Vagina (tissue), 2 donors: ENCODE measurements at places on chromosomes 1 and 21.

DNA sequence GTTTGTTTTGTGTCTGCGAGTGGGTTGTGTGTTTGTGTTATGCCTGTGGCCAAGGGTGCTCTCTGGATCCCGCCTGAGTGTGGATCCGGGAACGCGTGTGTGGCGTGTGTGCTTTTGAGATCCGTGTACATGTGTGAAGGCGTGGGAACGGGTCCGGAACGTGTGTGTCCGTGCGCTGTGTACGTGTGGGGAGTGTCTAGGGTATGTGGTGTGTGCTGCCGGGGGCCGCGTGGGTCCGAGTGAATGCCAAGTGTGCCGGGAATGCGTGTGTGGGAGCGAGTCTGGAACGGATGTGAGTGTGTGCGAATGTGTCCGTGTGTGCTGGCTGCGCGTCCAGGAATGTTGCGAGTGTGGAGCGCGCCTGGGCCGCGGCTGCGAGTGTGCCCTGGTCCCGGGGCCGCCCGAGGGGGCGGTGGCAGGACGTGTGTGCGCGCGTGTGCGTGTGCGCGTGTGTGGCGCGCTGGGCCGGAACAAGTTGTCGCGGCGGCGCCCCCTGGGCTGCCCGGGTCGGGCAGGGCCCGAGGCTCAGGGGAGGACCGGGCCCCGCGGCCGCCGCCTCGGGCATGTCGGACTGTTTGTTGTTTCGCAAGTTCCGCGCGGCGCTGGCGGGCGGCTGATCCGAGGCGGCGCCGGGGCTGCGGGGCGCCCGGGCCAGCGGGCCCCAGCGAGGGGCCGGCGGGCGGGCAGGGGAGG, 953 bp downstream of the PTPRU start:
- DNase-seq, result no peak

DNA sequence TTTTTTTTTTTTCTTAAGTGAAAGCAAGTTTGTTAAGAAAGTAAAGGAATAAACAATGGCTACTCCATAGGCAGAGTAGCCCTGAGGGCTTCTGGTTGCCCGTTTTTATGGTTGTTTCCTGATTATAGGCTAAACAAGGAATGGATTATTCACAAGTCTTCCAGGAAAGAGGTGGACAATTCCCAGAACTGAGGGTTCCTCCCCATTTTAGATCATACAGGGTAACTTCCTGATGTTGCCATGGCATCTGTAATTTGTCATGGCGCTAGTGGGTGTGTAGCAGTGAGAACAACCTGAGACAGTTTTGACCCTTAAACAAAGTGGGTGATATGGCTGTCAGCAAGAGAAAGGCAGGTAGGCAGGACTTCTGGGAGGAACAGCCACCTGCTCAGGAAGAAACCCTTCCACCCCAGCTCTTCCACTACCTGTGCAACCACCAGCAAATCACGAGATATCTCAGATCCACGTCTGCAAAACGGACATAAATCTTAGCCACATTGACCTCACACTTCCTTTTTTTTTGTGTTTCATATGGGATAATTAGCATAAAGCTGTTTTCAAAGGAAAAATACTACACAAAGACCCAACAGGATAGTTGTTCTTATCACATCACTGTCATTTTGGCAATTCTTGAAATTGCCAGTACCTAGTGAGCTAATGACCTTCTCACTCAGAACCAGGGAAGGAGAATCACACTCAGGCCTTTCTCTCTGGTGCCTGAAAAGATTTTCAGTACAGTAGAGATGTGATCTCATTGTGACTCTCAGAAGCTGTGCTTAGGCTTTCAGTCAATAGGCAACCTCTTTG, 34.8 kb upstream of the DUSP10 start:
- no peak for DNase-seq

DNA sequence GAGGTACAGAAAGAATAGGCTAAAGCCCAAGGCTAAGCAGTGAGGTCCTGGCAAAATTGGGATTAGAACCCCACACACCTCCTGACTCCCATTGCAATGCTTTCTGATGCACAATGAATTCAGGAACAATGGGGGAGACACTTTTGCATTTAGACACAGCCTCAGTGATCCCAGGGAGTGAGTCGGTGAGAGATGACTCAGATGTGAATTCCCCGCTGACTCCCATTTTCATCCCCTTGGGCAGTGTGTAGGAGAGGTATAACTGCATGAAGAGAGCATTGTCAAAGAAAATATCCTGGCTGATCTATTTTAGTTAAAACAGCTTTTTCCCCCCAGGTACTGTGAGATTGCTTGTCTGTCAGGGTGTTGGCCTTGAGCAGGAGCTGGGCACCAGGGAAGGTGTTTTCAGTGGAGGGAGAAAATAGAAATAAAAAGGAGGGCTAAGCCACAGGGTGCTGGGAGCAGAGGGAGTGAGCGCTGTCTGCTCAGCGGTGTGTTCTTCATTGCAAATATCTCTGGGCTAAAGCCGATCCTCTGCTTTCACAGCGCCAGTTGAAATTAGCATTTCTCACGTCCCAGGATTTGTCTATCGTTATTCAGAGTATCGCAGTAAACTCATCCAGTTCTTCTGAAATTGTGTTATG, 247.7 kb upstream of the PTBP2 start:
- no peak for DNase-seq

GRCh38 chr1:62450301-62450700, 13.5 kb downstream of the USP1 start:
- DNase-seq, result no peak

- DNase-seq, result no peak
Observed at GRCh38 chr1:75797606-75798216, 1.0 kb downstream of the MSH4 start.

- no peak for DNase-seq
Observed at GRCh38 chr21:33133892-33134291, 64.0 kb downstream of the OLIG1 start.

DNA sequence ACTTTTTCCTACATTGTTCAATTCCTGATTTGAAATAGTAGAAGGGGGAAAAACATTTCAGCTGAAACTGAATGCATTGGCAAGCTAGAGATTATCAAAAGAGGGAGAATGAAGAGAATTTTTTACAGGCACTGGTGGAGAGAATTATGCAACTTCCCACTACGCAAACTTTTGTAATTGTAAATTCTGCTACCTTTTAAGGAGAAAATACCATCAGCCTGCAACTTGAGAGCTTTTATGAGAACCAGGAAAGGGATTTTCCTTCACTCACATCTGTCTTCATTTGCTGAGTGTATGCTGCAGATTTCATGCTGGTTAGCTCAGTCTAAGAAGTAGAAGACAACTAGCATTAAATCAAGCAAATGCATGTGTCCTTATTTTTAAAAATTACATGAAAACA, 43.7 kb downstream of the ADAMTS1 start:
- no peak for DNase-seq

- no peak for DNase-seq
Observed at GRCh38 chr1:163535807-163536206, 214.1 kb downstream of the NUF2 start.

DNA sequence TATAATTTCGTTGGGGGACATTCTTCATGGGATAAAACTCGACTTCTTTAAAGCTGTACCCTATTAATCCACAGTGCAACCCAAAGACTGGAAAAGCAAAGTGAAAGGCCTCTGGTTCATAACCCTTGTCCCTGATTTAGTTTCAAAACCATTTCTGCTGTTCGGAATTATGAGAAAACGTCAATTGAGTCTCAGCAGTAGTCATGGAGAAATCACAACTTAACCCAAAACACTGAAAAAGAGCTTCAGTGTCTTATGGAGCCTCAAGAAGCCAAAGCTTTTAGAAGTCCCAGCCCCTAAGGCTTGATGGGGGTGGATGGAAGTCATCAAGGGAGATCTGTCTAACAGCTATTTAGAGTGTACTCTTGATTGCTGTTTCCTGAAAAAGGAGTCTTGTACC, 73.5 kb upstream of the VCAM1 start:
- DNase-seq, result no peak

DNA sequence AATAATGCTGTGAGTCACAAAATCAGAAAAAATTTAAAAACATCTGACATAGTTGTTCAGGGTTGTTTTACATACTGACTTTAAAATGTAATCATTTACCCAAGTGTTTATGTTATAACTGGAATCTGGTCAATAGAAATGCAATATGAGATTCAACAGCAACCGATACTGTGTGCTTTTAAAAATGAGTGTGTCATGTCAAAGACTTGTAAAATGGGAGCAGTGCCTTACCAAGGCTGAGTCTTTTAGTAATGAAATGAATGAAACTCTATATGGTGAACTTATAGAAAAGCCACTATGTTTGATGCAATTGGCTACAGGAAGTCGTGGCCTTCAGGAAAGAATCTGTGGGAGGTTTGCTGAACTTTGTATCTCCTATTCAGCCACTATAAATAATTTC, 570.2 kb downstream of the DPYD start:
- no peak for DNase-seq

DNA sequence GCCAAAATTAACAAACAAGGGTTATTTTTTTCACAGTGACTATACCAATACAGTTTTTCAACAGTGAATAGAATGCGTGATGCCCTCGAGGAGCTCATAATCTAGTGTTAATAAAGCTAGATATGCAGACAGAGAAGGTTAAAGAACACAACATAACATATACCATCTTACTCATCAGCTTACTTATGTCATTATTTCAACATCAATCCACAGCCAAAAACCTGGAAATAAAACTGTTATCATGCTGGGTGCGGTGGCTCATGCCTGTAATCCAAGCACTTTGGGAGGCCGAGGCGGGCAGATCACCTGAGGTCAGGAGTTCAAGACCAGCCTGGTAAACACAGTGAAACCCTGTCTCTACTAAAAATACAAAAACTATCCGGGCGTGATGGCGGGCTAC, 6.1 kb downstream of the STX6 start:
- no peak for DNase-seq

DNA sequence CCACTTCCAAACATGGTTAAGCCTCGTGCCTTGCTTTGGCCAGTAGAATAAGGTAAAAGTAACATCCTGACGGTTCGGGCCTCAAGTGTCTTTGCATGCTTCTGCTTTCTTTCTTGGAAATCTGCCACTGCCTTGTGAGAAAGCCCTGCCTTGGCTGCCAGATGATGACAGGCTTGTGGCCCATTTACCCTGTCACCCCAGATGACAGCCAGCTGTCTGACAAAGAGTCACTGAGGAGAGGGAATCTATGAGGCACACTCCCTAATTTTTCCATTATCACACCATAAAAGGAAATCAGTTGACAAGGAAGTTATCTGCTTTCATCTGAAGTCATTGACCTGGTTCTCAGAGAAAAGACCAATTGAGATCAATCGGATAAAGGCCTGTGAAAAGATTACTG, 199.8 kb downstream of the USH2A start:
- no peak for DNase-seq

DNA sequence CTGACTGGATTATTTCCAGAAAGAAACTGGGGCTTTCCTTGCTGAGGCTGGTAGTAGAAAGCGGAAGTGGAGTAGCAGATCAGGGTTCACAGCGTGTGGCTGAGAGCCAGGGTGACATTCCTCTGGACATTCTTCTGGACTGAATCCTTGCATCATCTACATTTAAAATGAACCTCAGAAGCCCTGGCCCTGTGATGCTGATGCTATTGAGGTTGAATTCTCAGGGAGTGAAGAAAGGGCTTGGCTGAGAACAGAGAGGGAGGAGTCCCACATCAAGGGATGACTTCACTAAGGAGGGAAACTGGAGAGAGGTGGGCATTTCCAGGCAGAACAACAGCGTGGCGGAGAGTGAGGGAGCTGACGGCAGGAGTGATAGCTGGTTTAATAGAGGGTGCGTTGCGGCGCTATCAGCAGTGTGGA, 102.3 kb upstream of the LMO4 start:
- no peak for DNase-seq

GRCh38 chr1:109379422-109379821, 18.3 kb downstream of the SORT1 start:
- DNase-seq, result no peak
